ENCODE measurements at places on chromosomes 1 and 21. TPM values are rescaled to one million over a fixed set of nuclear protein-coding genes. Genes with fewer than 3 reads are reported as not detected.

KRTAP25-1 gene
- not detected for total RNA-seq

- H3K27me3 ChIP-seq, result no peaks in the 10 kb centered on the region
- H3K4me3 ChIP-seq, result peak overlapping the region; percentile 67
- H3K36me3 ChIP-seq, result peaks cover 11% of the 10 kb centered on the region
- no peak overlapping the region for H3K27ac ChIP-seq
Observed at GRCh38 chr1:115764541-115764940, 4.0 kb downstream of the CASQ2 start.

GRCh38 chr21:45227735-45228134 lies 60.0 kb downstream of the POFUT2 start:
- H3K4me3 ChIP-seq, result no peak overlapping the region
- peaks cover 12% of the 10 kb centered on the region for H3K27me3 ChIP-seq
- peaks cover 13% of the 10 kb centered on the region for H3K36me3 ChIP-seq
- no peaks in the 10 kb centered on the region for H3K4me1 ChIP-seq

DNA sequence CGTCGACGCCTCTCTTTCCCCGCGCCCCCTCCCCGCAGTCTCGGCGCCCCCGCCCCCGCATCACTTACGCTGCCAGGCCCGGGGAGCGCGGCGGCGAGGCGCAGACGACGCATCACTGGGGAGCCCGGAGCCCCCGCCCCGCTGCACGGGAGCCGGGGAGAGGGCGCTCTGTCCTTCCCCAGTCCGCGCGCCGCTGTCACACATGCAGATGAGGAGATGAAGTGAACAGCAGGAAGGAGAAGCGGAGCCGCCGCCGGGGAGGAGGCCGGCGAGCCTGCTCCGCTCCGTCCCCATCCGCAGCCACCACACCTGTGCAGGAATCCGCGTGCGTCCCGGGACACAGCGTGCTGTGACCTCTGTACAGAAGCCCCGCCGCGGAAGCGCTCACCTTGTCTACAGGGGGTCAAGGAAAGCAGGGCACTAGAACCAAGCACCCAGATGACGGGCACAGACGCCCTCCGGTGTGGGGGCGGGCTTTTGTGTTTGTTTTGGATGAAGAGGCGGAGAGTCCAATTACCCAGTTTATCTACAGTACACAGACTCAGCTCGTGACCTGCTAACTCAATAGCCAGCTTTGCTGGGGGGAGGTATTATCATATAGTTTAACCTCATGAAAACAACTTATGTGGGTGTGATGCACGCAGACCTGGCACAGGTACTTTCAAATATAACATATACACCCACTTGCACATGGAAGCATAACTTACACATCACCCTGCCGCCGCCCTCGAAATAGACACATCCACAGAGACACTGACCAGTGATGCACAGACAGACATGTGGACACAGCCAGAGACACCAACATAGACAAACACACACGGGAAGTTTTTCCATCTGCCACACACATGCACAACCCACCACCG lies 12.4 kb downstream of the KLHDC8A start:
- H3K36me3 ChIP-seq, result no peaks in the 10 kb centered on the region
- H3K4me3 ChIP-seq, result peak overlapping the region; percentile 58
- H3K27me3 ChIP-seq, result peaks cover 64% of the 10 kb centered on the region
- DNase-seq, result no peak
- no peak overlapping the region for H3K27ac ChIP-seq
- peaks cover 17% of the 10 kb centered on the region for H3K4me1 ChIP-seq

ADAM30 gene
- total RNA-seq, result not detected

- no peaks in the 10 kb centered on the region for H3K27me3 ChIP-seq
- H3K4me3 ChIP-seq, result peak overlapping the region; percentile 65
- no peak for DNase-seq
- peaks cover 25% of the 10 kb centered on the region for H3K4me1 ChIP-seq
- H3K27ac ChIP-seq, result no peak overlapping the region
Observed at GRCh38 chr1:174800876-174801275, 198.9 kb upstream of the CACYBP start.

UBL4B gene
- not detected for total RNA-seq

RAD54L gene
- 0.71 TPM for total RNA-seq

DNA sequence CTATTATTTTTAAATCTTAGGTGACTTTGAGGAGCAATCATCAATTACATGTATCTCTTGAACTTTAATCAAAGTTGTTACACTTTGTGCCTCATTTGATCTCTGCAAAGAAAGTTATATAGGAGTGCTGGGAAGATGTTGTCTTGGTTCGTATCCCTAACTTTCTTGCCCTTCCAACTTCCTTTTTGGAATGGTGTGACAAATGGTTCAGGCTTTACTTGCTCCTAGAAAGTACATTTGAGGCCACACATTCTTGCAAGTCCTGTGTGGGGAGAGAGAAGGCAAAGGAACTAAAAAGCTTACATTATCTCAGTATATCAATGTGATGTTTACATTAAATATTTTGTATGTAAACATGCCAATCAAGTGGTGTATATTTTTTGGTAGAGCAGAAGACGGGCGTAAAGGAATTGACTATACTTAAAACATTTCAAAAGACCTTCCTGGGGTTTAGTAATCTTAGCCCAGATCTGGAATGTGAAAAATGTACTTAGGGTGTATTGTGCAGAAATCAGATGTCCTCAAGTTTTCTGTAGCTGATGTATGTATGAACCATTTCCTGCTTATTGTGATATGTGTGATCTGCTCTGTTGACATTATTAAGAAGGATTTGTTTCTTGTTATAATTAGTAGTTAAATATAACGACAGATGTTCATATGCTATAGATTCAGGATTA lies 59.2 kb downstream of the USP25 start:
- no peak overlapping the region for H3K27ac ChIP-seq
- no peaks in the 10 kb centered on the region for H3K27me3 ChIP-seq
- H3K36me3 ChIP-seq, result no peaks in the 10 kb centered on the region
- H3K4me1 ChIP-seq, result no peaks in the 10 kb centered on the region

GRCh38 chr21:39840373-39841097 lies 26.7 kb upstream of the PCP4 start:
- peaks cover 7% of the 10 kb centered on the region for H3K27me3 ChIP-seq
- H3K4me1 ChIP-seq, result peaks cover 4% of the 10 kb centered on the region
- H3K4me3 ChIP-seq, result no peak overlapping the region
